Activated naive CD4-positive, alpha-beta T cell (primary cell): ENCODE measurements at places on chromosomes 6 and 20.

GRCh38 chr20:44586289-44586911 is 4.0 kb downstream of the PKIG start:
- no peak for DNase-seq

- DNase-seq = no peak
Measured at GRCh38 chr6:33144373-33144772, 47.9 kb downstream of the COL11A2 start.

- no peak for DNase-seq
Measured at GRCh38 chr20:19407736-19408135, 195.3 kb downstream of the SLC24A3 start.

GRCh38 chr6:33702345-33702977 is 9.0 kb downstream of the UQCC2 start:
- DNase-seq = no peak

GRCh38 chr6:40794586-40794985 is 207.4 kb upstream of the LRFN2 start:
- no peak for DNase-seq

DNA sequence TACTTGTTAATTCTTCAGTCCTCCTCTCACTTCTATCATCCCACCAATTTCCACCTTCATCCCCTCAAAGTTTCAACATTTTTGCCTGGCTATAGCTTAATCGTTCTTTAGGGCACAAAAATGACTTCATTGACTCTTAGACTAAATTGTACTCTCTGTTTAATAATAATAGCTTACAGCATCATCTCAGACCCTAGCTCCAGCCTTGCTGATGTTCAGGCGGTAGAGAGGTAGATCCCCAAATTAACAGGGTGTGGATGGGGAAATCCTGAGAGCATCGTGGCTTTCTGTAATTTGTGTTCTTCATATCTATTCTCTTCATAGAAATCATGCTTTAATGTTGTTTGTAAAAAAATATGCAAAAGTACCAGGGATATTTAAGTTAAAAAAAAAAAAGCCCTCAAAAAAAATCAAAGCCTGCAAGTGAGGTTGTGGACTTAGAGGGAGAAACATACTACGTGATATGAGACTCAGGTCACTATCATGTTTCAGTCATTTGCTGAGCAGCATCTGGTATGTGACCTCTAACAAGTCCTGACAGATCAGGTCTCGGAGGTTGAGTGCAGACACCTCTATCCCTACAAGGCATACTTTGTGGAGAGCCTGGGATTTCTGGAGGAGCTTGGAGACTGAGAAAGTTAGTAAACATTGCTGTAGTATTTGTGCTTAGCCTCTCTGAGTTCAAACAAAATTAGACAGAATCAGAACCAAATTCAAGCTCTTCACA is 1063.3 kb upstream of the CITED2 start:
- no peak for DNase-seq

GRCh38 chr20:19498756-19499155 is 259.3 kb upstream of the RIN2 start:
- no peak for DNase-seq

- no peak for DNase-seq
Measured at GRCh38 chr6:25056130-25056529, 120.4 kb upstream of the RIPOR2 start.

GRCh38 chr6:40108736-40109135 is 174.5 kb upstream of the MOCS1 start:
- no peak for DNase-seq

DNA sequence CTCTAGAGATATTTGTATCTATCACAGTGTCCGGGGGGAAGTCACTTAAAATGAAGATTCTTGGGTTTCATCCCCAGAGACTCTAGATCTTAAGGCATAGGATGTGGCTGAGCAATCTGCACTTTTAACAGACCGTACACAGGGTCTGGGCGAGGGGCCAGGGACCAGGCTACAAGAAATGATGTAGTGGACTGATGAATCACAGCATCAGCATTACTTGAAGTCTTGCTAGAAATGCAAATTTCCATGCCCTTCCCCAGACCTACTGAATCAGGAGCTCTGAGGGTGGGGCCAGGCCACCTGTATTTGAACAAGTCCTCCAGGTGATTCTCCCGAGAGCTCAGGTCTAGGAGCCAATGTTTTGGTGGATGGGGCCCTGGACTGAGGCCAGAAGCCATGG is 168.4 kb downstream of the DOK5 start:
- no peak for DNase-seq

GRCh38 chr20:50844430-50845100 is 49.7 kb downstream of the BCAS4 start:
- DNase-seq = no peak

DNA sequence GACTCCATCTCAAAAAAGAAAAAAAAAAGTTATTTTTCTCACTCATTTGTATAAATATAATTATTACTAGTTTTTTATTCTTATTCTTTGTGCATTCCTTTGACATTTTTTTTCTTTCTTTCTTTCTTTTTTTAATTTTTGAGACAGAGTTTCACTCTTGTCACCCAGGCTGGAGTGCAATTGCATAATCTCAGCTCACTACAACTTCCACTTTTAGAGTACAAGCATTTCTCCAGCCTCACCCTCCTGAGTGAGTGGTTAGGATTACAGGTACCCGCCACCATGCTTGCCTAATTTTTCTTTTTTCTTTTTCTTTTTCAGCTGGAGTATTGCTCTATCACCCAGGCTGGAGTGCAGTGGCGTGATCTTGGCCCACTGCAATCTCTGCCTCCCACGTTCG is 51.4 kb upstream of the JARID2 start:
- DNase-seq = no peak

- DNase-seq = no peak
Measured at GRCh38 chr6:109230453-109230852, 135.1 kb downstream of the CEP57L1 start.

DNA sequence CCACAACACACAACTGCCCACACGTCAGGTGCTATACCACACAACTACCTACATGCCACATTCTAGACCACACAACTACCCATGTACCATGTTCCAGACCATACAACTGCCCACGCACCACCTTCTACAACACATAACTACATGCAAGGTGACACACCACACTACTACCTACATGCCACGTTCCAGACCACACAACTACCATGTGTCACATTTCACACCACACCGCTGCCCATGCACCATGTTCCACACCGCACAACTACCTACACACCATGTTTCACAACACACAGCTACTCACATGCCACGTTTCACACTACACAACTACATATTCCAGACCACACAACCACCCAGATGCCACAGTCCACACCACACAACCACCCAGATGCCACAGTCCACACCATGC is 19.8 kb downstream of the THBS2 start:
- no peak for DNase-seq

GRCh38 chr6:42819803-42820511 is 38.1 kb downstream of the BICRAL start:
- no peak for DNase-seq

DNA sequence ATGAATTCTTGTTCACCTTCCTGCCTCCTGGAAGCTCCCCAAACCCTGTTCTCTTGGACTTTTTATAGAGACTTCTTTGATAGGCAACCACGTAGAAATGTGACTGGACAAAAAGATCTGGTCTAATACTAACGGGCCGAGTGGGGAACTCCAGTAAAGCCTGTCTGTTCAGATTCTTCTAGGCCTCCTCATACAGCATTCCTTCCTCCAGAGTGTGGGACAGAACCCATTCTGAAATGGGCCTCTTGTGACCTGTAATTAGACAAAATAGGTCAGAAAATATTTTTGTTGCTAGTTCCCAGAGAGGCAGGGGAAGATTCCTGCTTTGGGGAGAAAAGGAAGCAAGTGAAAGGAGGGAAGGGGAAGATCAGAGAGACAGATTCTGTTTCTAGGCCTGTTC is 374.3 kb downstream of the CDH26 start:
- no peak for DNase-seq

DNA sequence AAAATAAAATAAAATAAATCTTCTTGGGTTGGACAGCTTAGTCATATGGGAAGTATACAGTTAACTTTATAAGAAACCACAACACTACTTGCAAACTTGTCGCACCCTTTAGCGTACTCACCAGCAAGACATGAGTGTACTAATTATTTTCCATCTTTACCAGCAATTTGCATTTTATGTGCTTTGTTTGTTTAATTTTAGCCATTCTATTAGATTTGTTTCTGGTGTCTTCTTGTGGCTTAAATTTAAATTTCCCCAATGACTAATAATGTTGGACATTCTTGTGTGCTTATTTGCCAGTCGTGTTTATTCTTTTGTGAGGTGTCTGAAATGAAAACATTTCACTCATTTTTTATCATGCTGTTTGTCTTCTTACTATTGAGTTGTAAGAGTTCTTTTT is 1172.2 kb upstream of the CITED2 start:
- no peak for DNase-seq

DNA sequence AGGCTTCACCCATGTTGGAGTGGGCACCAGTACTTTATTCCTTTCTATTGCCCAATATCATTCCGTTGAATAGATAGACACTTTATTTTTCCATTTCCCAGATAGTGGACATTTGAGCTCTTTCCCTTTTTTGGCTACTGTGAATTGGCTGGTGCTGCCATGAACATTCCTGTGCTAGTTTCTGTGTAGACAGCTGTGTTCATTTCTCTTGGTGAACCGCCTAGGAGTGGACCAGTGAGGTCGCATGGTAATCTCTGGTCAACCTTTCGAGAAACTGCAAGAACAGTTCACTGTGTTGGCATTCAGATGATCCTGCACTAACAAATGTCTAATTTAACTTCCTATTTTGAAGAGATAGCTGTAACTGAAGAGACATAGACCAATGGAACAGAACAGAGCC is 58.6 kb downstream of the RAMACL start:
- DNase-seq = no peak

DNA sequence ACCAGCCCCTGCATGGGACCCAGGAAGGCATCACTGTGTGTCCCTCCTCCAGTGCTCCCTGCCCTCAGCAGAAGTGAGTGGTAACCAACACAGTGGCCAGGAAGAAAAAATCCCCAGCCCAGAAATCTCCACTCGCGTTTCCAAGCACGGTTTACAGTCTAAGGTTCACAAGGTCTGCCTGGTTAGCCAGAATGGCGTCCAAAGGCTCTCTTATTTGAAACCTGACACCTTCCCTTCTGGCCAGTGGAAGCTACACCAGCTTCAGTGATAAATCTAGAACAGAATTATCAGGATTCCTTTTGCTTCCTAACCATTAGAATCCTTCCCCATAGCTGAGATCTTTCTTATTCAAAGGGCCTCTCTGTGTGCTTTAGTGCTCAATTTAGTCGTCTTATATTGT is 9.2 kb downstream of the LY86 start:
- DNase-seq = no peak

- DNase-seq = no peak
Measured at GRCh38 chr20:58174708-58175280, 53.7 kb downstream of the ANKRD60 start.

DNA sequence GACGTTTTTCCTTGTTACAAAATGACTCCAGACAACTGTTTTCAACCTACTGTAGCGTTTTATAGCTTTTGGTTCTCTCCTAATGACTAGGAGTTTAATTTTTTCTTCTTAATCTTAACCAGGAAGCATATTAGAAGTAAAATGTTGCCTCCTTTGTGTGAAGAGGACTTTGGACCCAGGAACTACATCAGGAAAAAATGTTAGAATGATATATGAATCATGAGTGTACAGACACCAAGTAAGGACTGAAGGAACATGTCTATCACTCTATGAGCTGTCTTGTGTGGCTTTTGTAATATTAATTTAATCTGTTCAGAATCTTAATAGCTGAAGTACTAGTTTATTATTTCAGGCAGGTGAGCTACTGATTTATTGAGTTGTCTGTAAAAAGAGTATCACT is 71.0 kb upstream of the MARCKS start:
- DNase-seq = no peak

DNA sequence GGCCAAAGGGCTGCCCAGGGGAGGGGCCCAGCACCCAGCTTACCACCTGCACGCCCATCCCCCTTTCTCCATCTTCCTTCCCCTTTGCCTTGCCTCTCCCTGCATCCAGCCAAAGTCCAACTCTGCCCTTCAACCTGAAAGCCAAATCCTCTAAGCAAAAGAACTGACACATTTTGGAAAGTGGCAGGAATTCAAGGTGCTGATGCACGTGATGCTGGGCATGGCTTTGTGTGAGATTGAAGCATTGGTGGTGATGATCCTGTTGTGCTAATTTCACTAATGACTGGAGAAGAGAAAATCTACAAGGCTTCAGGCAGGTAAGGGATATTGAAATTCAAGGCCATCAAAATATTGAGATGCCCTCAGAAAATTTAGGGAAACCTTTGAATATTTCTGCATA is 23.3 kb downstream of the SYNDIG1 start:
- DNase-seq = no peak

DNA sequence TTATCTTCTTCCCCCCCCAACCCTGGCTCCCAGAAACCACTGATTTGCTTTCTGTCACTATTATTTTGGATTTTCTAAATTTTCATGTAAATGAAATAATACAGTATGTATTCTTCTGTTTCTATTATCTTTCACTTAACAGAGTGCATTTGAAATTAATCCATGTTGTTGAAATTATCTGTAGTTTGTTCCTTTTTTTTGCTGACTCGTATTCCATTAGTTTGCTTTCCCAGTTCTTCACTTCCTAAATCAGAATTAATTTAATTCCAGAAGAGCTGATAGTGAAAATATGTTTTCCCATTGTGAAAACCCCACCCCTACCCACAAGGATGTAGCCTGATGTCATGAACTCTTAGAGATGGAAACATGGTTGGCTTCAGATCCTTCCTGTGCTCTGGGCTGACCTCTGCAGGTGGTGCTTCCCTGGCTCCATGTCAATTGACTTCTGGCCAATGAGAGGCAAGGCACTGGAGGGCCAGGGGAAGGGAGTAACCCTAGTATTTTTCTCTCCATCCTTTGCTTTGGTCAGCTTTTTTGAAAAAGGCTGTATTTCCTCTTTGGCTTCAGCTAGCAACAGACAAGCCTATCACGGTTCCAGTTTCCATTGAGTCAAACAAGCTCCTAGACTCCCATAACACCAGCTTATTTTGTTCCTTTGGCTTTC is 244.4 kb upstream of the HSF2 start:
- no peak for DNase-seq

DNA sequence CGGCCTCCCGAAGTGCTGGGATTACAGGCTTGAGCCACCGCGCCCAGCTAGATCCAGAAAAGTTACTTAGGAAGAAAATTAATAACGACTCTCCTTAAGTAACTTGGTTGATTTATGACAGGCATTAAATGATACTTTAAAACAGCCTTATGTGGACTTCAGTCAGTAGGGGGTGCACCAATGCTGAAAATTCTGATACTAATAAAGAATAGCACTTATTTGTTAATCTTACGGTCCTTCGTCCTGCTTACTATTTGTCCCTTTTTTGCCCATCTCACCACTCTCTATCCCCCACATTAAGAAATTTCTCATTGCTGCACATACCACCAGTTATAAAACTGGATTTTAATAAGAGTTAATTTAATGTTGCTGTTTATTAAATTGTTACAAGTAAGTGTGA is 12.7 kb upstream of the PRELID3B start:
- no peak for DNase-seq
